Chondrocyte (in vitro differentiated cells): ENCODE measurements at places on chromosomes 13 and 19. TPM values are rescaled to one million over a fixed set of nuclear protein-coding genes. Genes with fewer than 3 reads are reported as not detected.

DNA sequence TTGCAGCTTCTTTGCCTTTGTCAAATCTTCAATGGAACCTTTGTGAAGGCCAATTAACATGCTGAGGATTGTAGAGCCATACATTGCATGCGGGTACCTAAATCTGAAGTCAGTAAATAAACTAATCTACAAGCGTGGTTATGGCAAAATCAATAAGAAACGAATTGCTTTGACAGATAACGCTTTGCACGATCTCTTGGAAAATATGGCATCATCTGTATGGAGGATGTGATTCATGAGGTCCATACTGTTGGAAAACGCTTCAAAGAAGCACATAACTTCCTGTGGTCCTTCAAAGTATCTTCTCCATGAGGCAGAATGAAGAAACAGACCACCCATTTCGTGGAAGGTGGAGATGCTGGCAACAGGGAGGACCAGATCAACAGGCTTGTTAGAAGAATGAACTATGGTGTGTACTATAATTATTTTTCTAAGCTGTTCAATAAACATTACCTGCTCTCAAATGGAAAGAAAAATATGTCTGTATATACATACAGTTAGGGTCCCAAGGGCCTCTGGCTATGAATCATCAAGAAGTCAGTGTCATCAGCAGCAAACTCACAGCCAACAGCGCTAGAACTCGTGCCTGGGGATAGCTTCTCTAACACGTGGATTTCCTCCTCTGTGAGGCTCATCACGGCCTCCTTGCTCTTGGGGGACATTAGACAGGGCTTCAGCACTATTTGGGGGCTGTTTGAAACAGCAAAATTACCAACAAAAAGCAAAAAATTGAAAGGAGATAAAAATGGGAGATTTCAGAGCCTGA lies 2.9 kb upstream of the CD70 start:
- DNase-seq = no peak

GRCh38 chr13:51958217-51958547 lies 53.1 kb downstream of the ATP7B start:
- no peak for DNase-seq

GRCh38 chr13:93775507-93776108 lies 549.0 kb downstream of the GPC6 start:
- no peak for DNase-seq

- DNase-seq = no peak
Observed at GRCh38 chr19:8612807-8613171, 2.3 kb upstream of the ADAMTS10 start.

- DNase-seq = no peak
Observed at GRCh38 chr19:38569368-38569983, 48.3 kb downstream of the MAP4K1 start.

DNA sequence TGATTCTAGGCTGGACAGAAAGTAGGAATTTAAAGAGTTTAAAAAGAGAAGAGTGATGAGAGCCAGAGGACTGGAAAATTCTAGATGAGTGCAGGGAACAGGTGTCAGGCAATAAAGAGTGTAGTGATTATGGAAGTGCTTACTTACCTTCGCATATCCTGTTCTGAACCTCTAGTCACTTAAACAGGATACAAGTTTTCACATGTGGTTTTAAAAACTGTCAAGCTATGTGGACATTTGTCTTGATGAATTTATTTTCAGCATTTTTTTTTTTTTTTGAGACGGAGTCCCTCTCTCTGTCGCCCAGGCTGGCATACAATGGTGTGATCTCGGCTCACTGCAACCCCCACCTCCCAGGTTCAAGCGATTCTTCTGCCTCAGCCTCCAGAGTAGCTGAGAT lies 34.3 kb upstream of the IL17D start:
- DNase-seq = no peak

KIR2DL3 gene
- total RNA-seq = not detected in 3 replicates

ARHGAP45 gene
- total RNA-seq = 0.57 to 1.6 TPM (median 1.0 TPM) in 3 replicates
